ENCODE measurements at places on chromosomes 2 and 18. TPM values are rescaled to one million over a fixed set of nuclear protein-coding genes. Genes with fewer than 3 reads are reported as not detected.

CACNB4 gene
- total RNA-seq, result 0.32 TPM

XDH gene
- total RNA-seq, result not detected

HRH4 gene
- total RNA-seq, result 0.17 TPM

FAM237A gene
- 2.0 TPM for total RNA-seq

TMEM17 gene
- 1.4 TPM for total RNA-seq

DUSP2 gene
- 1.9 TPM for total RNA-seq

TSHZ1 gene
- total RNA-seq, result 24.7 TPM

B3GNT7 gene
- 8.1 TPM for total RNA-seq

ERMN gene
- total RNA-seq, result not detected

TRABD2A gene
- 0.62 TPM for total RNA-seq

SH3BP4 gene
- total RNA-seq, result 8.3 TPM

ADRA2B gene
- total RNA-seq, result 5.0 TPM

All from left ventricle myocardium superior (tissue), 1 donor.